Upper lobe of right lung (tissue), 1 donor: ENCODE measurements at places on chromosomes 5 and 9.

DNA sequence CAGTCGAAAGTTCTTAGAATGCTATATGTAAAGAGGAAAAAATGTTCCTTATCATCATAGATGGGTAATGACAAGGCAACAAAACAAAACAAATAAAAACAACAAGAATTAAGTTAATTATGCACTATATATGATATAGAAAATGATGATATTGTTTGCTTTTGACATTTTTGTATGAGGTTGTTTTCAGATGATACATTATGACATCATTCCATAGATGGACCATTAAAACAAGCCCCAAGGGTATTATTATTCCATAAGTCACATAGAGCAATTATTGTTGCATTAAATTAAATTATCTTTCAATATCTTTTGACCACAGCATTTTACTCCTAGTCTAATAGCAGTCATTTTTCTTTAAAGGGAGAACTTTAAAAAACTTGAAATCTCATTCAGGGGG lies 56.5 kb upstream of the RICTOR start:
- no peak for DNase-seq

DNA sequence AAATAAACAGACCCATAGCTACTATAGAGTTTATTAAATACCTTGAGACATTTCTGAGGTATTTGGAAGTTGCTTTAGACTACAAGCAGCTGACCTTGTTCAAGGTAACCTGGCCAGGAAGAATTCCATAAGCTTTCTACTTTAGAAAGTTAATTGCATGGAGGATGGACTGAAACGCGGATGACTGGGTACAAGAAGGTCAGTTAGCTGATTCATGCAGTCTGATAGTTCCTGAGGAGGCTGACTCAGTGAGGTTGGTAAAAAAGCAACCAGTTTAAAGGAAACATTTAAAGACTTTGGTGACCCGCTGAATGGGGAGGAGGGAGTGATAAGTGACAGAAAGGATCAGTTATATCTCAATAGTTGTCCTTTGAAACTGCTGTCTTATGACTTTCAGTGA lies 670.1 kb upstream of the CDH9 start:
- no peak for DNase-seq

DNA sequence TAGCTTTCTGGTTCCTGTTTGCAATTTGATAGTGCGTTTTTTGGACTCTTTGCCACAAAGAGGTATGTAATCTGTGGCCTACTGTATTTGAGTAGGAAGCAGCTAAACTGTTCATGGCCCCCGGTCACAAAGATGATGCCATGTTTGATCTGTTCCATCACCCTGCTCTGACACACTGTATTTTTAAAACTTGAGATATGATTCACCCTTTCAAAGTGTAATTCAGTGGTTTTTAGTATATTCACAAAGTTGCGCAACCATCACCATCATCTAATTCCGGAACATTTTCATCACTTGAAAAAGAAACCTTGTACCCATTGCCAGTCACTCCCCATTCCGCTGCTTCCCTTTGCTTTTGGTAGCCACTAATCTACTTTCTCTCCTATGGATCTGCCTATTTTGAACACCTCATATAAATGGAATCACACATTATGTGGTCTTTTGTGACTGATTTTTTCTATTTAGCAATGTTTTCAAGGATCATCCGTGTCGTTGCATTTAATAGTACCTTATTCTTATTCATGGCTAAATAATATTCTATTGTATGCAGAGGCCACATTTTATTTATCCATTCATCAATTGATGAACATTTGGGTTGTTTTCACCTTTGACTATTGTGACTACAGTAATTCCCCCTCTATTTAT lies 141.6 kb downstream of the NR3C1 start:
- DNase-seq: no peak

GRCh38 chr9:73741316-73741715 lies 589.7 kb downstream of the ANXA1 start:
- no peak for DNase-seq

GRCh38 chr9:128141604-128142003 lies 7.6 kb upstream of the LCN2 start:
- DNase-seq: no peak
